ENCODE measurements at places on chromosomes 11 and 22.

DNA sequence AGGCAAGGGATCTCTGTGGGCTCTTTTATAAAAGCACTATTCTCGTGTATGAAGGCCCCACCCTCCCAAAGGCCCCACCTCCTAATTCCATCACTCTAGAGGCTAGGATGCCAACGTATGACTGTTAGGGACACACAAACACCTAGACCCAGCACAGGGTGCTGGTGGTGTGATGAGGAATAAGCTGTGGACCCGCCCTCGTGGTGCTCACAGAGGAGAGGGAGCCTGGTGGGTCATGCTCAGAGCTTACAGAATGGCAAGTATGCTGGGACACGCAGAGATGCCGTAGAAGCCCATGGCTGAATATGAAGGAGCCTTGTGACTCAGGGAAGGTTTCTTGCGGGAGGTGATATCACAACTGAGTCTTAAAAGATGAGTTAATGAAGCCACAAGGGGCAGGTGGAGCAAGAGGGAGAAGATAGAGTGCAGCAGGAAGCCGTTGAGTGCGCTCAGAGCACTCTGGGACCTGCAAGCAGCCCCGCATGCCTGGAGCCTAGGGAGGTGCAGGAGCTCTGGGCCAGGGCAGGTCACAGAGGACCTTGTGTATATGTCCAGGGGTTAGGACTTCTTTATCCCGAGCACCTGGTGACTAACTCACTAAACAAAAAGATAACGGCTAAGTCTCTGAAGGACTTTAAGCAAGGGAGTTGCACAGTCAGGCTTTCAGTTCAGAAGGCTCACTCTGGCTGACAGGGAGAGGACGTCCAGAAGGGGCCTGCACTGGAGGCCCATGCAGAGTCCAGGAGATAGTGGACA lies 160.9 kb downstream of the TRIM29 start:
- DNase-seq, result no peak

DNA sequence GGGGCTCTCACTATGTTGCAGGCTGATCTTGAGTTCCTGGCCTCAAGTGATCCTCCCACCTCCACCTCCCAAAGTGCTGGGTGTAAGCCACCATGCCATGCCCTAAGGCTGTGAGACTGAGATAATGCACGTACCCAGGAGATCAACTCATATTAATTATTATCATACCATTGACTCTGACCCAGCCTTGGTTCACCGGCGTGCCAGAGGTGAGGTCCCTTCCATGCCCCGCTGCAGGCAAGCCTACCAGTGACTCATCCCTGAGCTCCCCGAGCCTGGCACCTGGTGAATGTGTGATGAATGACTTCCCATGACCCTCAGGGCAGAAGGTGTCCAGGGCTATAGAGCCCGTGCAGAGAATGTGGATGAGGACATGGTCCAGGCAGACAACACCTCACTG lies 12.1 kb downstream of the GAL3ST1 start:
- no peak for DNase-seq

DNA sequence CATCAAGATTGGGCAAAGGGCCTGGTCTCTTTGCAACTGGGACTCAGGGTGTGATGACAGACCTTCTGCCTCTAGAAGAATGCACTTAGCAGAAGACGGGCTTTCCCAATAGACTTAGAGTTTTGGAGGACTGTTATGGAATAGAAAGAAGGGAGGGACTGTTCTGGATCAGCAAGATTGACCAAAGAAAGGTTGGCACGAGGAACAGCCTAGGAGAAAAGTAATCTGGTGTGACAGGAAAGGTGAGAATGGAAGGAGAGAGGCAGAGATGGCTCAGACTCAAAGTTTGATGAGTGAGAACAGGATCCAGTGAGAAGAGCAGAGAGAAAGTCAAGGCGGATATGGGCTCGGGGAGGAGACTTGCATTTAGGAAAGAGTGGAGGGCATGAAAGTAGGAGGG lies 23.0 kb upstream of the TMEM45B start:
- no peak for DNase-seq

DNA sequence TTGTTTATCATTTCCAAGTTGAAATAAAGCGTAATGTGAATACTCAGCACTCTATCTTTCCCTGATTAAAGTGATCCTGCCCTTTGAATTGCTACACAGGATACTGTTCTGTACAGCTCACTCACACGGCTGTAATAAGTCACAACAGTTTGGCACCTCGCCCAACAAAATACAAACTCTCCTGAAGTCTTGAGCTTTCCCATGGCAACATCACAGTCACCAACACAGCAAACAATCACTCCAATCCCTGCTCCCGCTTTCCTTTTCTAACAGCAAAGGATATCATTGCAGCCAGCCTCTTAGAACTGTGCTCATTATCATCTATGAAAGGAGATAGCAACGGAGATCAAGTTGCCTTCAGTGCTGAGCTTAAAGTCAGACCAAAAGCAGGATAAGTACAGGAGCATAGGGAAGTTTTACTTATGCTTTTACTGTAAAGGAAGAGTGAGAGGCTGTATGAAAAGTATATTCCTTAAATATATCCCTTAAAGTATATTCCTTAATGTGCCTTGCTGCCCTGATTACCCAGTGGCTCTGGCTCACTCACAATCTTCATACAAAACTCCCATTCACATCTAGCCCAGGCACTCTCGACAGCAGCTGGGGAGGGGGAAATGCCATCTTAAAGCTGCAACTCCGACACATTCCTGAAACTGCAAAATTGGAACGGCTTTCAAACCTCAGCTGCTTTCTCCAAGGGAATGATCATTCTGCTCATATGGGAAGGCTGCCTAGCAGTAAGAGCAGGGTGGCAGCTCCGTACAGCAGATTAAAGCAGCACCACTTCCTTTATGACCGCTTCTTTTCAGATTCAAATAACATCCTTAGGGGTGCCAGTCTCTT lies 35.8 kb downstream of the MAML2 start:
- no peak for DNase-seq

- DNase-seq, result no peak
Observed at GRCh38 chr11:44621784-44622183, 56.3 kb downstream of the CD82 start.

DNA sequence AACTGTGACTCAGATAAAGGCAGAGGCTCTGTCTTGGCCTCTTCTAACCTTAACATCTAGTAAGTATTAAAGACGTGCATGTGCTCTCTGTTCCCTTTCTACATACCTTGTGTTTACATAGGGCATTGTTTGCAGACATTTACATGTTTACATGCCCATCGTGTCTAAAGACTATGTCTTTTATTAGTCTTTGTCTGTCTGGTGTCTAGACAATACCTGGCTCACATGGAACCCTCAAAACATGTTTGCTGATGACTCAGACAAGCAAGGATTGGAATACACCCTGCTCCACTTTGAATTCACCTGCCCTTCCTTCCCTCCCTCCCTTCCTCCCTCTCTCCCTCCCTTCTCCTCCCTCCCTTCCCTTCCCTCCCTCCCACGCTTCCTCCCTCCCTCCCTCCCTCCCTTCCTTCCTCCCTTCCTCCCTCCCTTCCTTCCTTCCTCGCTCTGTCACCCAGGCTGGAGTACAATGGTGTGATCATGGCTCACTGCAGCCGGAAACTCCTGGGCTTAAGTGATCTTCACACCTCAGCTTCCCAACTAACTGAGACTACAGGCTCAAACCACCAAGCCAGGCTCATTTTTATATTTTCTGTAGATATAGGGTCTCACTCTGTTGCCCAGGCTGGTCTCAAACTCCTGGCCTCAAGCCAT lies 23.7 kb upstream of the SORL1-AS1 start:
- DNase-seq, result no peak

GRCh38 chr11:55914482-55914881 lies at the start of gene OR5W2:
TSS of gene OR5W2 (minus strand) at chr11:55914582. CDS start at chr11:55914582, 0 bp downstream.
- no peak for DNase-seq

- DNase-seq, result no peak
Observed at GRCh38 chr22:19275513-19275912, 16.0 kb downstream of the CLTCL1 start.

- no peak for DNase-seq
Observed at GRCh38 chr22:38540701-38541100, 29.3 kb downstream of the DMC1 start.

DNA sequence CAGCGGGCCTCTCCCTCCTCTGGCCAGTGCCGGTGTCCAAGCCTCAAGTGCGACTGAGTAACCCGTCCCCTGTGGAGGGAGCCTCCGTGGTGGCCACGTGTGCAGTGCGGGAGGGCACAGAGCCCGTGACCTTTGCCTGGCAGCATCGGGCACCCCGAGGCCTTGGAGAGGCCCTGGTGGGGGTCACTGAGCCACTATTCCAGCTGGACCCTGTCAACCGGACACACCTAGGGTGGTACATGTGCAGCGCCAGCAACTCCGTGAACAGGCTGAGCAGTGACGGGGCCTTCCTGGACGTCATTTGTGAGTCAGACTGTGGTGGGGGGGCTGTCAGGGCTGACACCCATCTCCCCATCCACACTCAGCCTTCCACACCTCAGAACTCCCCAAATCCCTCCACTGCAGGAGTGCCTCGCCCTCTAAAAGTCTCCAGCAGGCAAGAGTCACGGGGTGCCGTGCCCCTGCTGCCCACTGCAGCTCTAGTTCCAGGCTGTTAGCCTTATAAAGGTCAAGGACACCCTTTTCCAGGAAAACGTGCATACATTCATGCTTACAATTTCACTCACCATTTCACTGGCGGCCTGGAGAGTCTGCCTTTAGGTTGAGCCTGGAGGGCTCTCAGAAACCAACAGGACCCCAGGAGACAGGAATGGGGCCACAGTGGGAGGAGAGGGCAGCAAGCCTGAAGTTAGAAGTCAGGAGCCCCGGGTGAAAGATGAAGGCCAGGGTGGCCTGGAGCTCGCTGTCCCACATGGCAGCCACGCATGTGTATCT lies 2.6 kb downstream of the VSIG10L2 start:
- DNase-seq, result no peak

- DNase-seq, result peak; percentile 1
Observed at GRCh38 chr11:115324581-115325432, 179.4 kb downstream of the CADM1 start.

GRCh38 chr11:19701421-19701820 lies 11.2 kb upstream of the NAV2 start:
- DNase-seq, result no peak

- DNase-seq, result no peak
Observed at GRCh38 chr11:122334546-122335339, 218.7 kb upstream of the BLID start.

GRCh38 chr22:28969401-28970168 lies 86.2 kb downstream of the ZNRF3 start:
- DNase-seq, result no peak

- no peak for DNase-seq
Observed at GRCh38 chr22:37232140-37232998, 11.7 kb downstream of the RAC2 start.

DNA sequence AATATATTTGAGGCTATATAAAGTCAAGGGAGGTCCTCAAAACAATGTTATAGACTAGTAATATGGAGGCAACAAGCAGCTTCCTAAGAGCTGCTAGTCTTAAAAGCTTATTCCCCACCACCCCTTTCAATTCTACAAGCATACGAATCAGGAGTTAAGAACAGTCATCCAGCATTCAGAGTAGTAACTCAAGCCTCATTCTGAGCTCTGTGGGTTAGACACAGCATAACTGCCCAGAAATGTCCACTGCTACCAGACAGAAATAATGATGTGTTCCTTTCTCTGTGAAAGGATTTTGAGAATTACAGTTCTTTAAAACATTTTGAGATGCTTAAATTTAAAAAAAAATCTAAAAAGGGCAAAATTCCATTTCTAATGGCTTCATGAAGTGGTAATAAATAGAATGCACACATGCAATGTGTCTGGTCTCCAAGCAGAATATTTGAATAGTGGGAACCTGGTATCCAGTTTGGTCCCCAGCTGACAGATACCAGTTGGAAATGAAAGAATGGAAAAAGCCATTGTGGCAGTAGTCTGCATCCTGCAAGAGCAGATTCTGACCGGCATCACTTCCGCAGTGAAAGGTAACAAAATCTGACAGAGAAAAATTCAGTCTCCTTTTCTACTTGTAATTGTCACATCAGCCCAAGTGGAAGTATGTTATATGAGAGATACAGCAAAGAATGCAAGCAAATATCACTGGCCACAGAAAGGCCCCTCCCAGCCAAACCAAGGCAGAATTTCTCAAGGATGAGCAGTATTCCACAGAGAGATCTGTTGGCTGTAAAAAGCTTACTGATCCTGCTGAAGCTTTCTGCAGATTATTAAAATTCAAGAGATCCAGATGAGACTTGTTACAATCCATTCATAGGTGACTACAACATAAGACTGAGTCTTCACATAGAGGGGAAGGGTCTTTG lies 310.8 kb upstream of the PITPNB start:
- no peak for DNase-seq

DNA sequence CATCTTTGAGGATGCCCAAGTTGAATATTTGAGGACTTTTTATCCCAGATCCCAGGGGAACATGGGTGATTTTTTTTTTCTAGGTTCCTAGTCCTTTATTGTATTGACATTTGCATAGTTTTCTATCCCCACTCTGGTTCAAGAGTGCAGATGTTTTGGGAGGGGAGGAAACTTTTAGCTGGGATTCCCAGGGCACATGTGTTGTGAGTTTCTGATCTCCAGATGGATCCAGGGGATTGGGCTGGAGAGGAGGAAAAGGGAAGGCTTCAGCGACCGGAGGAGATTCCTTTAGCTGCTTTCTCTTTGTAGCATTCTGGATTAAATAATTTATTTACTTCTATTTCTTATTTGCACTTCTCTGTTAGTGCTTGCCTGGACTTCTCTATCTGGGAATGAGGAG lies 14.7 kb upstream of the SORL1-AS1 start:
- no peak for DNase-seq

- DNase-seq, result peak; percentile 79
Observed at GRCh38 chr11:118610773-118611432, 3.5 kb downstream of the PHLDB1 start.
